Left lung (tissue), 14 donors: ENCODE measurements at places on chromosomes 3 and 15. TPM values are rescaled to one million over a fixed set of nuclear protein-coding genes. Genes with fewer than 3 reads are reported as not detected.

DNA sequence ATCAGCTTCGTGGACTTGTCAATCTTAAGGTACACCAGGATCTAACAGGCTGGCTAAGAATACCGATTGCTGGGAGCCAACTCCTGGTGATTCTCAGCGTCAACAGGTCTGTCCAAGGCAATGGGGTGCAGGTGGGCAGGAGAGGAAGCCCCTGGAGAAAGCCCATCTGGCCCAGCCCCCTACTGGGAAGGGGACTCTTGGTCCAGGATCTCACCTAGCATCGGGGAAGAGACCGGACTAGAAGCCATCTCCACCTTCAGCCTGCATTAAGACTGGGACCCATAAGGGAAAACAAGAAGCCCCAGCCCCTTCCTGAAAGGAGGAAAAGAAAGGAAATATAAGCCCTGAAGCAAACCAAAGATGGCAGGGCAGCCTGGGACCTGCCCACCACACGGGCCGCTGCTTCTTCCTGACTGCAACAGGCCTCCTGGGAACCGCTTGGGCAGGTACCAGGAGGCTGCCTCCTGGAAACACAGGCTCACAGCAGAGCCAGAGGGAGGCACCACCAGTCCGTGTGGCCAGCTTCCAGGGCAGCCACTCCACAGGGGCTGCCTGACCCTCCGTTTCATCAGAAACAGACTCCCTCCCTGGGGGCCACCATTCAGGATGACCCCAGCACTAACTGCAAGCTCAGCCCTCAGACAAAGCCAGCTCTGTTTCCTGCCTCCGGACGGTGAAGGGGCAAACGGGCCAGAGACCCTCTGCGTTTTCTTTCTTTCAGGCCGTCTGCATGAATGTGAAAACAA lies 100.2 kb downstream of the LRIG1 start:
- no peak for DNase-seq

DNA sequence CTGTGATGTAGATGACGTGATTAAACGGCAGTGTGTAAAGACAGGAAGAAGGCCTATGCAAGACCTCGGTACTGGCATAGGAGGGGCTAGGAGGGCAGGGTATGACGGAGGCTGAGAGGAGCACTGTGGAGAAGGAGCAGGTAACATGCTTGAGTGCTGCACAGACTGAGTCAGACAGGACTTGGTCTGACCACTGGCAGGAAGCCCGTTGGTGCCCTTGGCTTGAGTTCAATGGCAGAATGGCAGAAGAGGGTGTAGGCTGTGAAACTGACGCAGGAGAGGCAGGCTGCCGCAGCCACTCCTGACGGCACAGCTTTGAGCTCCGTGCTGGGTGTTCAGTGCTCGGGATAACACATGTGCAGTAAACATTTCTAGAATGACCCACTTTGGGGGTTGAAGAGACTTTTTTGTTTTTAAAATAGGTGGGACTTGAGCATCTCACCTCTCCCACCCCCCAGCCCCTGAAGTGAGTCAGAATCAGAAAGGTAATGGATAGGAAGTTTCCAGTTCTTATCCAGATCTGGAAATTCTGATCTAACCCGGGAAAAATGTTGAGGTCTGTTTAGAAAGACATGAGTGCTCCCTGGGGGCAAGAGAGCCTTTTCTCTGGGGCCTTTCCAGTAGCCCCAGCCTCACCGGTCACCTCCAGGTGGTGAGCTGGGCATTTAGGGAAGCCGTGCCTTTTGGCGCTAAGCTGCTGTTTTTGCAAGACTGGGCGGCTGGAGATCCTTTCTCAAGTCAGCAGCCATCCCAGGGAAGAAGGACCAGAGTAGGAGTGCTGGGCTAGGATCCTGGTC lies 126.4 kb downstream of the RPLP1 start:
- peak; percentile 88 for DNase-seq

The ITIH1 gene
- total RNA-seq = 0.18 TPM

The MNS1 gene
- total RNA-seq = 4.1 TPM

The IQCF5 gene
- total RNA-seq = not detected
